Urinary bladder (tissue), 4 donors: ENCODE measurements at places on chromosomes 3 and 15. TPM values are rescaled to one million over a fixed set of nuclear protein-coding genes. Genes with fewer than 3 reads are reported as not detected.

The CLDN18 gene
- not detected for polyA plus RNA-seq

The SPTSSB gene
- polyA plus RNA-seq = 11.1 TPM

The ADAMTS17 gene
- polyA plus RNA-seq = 2.8 TPM

The FGF12 gene
- 0.72 TPM for polyA plus RNA-seq

The RETNLB gene
- not detected for polyA plus RNA-seq

The KIAA1143 gene
- 21.6 TPM for polyA plus RNA-seq
